ENCODE measurements at places on chromosomes 16 and 17. TPM values are rescaled to one million over a fixed set of nuclear protein-coding genes. Genes with fewer than 3 reads are reported as not detected.

HBA1 gene
- total RNA-seq: not detected

TMIGD1 gene
- total RNA-seq: not detected

DNASE1L2 gene
- 1.4 TPM for total RNA-seq

DNAH2 gene
- not detected for total RNA-seq

CDC42EP4 gene
- 9.6 TPM for total RNA-seq

DPEP1 gene
- not detected for total RNA-seq

TSPOAP1 gene
- 176 TPM for total RNA-seq

TBC1D3C gene
- 1.2 TPM for total RNA-seq

CCL1 gene
- total RNA-seq: not detected

MCRIP2 gene
- 15.7 TPM for total RNA-seq

PAQR4 gene
- total RNA-seq: 2.9 TPM

CD7 gene
- total RNA-seq: 464 TPM

KIFC3 gene
- 54.2 TPM for total RNA-seq

TMEM238L gene
- total RNA-seq: not detected

ZNF469 gene
- 5.8 TPM for total RNA-seq

SALL1 gene
- not detected for total RNA-seq

RGS11 gene
- total RNA-seq: not detected

CACNA1G gene
- total RNA-seq: not detected

SLC52A1 gene
- total RNA-seq: not detected

PYDC1 gene
- total RNA-seq: not detected

LONP2 gene
- total RNA-seq: 48.6 TPM

CAVIN1 gene
- 0.11 TPM for total RNA-seq

MILR1 gene
- total RNA-seq: 2.2 TPM

AOC2 gene
- total RNA-seq: 3.5 TPM

MARVELD3 gene
- not detected for total RNA-seq

SLFN13 gene
- 182 TPM for total RNA-seq

TBC1D3E gene
- not detected for total RNA-seq
